ENCODE measurements at places on chromosomes 4 and X.
A peak's percentile ranks its signal among the peaks of the same experiment; 100 is the strongest.

DNA sequence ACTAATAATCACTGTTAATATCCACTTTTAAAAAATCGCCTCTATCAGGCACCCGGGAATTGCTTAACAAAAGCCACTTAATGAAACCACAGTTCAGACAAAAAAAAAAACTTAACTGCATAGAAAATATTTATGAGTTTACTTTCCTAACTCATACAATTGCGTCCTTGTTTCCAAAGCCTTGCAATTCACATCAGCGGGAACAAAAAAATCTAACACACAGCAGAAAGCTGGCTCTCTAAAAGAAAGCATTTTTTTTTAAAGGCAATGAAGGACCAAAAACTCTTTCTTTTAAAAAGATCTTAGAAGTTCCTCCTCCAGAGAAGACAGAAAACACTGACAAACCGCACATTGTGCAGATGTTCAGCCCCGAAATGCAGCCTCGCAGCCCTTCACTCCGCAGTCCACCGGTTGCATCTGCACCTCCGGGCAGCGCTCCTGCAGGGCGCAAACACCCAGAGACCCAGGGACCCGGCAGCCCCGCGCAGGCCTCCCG, 812 bp downstream of the FAT1 start:
- DNase-seq: no peak

DNA sequence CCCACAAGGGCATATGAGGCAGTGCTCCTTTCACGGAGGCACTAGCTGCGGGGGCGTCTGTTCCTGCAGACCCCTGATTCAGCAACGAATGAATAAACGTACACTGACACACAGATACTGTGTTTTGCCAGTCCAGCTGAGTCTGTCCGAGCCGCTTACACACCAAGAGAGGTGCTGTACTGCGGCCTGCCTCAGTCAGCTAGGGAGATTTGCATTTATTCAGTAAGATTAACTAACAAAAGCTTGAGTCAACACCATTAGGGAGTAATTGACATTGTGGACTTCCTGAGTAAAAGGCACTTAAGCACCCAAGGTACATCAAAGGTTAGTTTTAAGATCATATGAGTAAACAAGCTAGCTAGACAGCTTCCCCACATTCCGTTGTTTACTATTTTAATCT, 31.0 kb upstream of the BEX4 start:
- DNase-seq: no peak

- DNase-seq: no peak
Measured at GRCh38 chr4:149247164-149247563, 568.5 kb downstream of the IQCM start.

DNA sequence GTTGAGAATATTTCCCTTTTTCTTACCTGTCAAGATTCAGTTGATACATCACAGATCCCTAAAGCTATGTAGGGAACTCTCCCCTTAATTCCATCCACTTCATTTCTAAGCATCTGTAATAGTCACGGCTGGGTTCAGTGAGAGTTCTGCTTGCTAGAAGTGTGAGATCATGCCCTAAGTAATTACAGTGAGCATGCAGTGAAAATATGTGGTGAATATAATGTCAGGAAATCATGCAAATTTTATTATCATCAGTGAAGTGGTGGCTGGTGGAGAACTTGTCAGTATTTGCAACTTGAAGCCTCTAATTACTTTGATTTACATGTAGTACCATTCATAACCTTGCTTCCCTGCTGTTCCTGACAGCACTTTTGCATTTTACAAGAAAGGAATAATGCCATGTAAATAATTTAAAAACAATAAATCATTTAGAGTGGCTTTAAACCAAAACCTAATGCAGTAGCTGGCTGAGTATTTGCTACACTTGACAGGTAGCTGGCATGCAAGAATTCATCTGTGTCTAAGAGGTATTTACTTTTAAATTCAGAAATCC, 28.3 kb upstream of the CFAP299 start:
- no peak for DNase-seq

DNA sequence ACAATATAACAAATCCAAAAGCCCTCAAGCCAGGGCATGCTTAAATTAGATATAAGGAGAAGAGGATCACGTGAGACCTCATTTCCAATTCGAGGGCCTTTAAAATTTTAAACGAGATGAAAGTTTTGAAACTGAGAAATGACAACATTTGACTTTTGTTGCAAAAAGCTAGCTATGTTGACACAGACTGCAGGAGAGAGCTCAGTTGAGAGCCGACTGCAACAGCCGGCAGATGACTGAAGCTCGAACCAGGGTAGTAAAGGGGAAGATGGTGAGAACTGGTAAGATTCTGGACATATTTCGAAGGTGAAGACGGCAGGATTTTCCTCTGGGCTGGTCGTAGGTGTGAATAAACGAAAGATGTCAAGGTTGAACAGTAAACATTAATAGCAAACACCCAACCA, 773 bp downstream of the PRMT9 start:
- peak; percentile 9 for DNase-seq

DNA sequence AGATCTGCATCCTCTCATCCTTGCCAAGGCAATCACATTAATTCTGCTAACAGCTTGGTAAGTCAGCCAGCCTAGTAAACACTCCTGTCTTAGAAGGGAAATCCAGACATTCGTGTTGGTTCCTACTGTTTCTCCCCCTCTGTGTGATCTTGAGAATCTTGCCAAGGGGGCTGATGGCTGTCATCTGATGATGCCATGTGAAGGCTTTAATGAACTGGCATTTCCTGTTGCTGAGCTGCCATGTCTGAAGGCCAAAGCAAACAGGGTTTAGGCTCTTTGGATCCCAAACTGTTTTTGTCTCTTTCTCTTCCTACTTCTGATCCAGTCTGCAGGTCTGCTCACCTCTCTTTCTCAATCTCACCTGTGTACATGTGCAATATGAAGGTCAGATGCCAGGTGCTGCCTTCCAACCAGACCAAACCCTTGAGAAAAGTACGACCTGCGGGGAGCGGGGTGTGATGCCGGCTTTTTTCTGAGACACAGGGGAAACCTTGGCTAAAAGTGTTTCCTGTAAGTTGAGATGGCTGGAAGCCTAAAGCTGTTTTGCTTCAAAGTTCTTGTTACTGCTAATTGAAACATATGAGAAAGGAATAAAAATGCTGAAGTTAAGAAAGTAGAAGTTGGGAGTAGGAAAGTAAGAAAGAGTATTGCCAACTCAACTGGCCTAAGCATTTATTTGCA, 532.9 kb downstream of the ANKRD50 start:
- no peak for DNase-seq

DNA sequence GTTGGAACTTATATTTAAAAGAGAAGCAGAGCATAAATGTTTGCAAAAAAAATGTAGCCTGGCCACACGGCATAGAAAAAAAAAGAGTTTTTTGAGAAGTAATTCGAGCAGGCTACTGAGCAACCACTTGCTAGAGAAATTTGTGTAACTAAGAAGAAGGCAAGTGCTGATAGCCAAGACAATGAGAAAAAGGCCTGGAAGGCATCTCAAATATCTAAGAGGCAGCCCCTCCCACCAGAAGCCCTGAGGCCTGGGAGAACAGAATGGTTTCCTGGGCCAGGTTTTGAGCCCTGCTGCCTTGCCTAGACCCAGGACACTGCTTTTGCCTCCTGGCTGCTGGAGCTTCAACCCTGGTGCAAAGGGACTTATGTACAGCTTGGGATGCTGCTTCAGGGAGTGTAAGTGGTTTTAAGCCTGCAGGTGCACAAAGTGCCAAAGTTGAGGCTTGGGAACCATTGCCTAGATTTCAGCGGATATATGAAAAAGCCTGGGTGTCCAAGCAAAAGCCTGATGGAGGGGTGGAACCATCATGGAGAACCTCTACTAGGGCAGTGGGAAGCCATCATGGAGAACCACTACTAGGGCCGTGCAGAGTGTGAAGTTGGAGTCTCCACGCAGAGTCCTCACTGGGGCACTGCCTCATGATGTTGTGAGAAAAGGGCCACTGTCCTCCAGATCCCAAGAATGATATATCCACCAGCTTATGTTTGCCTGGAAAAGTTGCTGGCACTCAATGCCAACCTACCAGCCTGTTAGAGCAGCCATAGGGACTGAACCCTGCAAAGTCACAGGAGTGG, 9.7 kb downstream of the TECRL start:
- no peak for DNase-seq

DNA sequence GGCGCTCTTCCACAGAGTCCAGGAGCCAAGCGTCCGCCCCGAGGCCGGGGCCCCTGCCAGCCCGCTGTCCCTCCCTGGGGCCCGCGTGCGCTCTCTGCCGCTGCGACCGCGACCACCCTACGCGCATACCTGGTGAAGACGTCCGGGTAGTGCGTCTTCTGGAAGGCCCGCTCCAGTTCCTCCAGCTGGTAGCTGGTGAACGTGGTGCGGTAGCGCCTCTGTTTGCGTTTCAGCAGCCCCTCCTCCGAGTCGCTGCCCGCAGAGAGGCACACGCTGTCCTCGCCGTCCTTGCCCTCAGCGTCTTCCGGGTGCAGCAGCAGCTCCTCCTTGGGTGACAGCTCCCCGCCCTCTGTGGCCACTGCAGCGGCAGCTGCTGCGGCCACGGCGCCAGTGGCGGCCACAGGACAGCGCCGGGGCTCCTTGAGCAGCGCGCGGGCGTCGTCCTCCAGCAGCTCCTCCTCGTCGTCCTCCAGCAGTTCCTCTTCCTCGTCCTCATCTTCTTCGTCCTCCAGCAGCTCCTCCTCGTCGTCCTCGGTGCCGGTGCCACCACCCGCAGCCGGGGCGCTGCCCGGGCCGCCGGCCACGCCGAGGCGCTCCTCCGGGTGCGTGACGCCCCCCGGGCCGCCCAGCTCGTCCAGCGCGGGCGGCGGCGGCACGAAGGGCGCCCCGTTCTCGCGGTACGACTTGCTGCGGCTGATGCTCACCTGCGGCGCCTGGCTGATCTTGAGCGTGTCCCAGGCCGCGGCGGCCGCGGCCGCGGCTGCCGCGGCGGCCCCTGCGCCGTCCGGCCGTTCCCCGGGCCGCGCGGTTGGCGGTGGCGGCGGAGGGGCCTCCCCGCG, 2.8 kb downstream of the ARX start:
- DNase-seq: no peak

GRCh38 chr4:140250989-140251552, 97.1 kb upstream of the MAML3 start:
- DNase-seq: no peak

- DNase-seq: no peak
Measured at GRCh38 chr4:633406-633805, 8.0 kb downstream of the PDE6B start.

DNA sequence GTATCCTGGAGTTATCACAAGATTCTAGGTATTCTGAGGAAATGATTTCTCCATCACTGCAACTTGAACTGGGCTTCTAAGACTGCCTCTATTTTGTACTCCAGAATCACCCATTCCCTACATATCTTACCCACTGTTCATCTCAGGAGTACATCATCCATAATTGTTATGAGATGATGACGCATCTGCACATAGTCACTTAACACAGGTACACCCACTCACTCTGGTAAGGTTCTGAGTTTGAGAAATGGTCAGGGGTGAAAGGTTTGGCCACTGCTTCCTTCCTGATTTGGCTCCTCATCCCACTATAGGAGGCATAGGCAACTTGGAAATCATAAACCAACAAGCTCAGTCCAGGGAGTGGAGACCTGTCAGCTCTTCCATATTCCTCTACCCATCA, 143.9 kb downstream of the GLRA2 start:
- DNase-seq: no peak

GRCh38 chr4:77360451-77360850, 203.4 kb downstream of the CCNG2 start:
- no peak for DNase-seq

- no peak for DNase-seq
Measured at GRCh38 chrX:47933946-47934345, 69.8 kb downstream of the ZNF182 start.

DNA sequence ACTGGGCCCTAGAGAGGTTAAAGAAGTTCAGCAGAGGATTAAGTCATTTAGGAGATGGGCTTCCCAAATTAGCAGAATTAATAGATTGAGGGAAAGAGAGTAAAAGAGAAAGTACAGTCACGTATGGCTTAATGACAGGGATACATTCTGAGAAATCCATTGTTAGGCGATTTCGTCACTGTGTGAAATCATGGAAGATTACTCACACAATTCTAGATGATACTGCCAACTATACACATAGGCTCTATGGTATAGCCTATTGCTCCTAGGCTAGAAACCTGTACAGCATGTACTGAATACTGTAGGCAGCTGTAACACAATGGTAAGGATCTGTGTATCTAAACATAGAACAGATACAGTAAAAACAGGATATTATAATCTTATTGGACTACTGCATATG, 180.6 kb downstream of the RNF150 start:
- DNase-seq: no peak

DNA sequence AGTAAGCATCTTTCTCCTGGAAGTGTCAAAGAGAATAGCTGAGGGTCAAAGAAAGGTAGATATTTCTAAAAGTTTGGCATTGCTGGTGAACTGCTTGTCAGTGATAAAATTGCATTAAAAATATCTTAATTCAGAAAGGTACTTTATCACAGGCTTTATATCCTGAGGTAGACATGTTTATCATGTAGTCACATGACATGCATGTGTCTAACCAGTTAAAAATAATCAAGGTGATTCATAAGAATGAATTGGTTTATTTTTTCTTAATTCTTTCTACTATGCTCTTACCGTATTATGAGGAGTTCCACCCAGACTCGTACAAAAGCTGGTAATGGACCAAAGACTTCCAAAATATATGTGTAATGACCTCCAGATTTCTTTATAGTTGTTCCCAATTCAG, 6.1 kb downstream of the SLC7A11 start:
- no peak for DNase-seq

DNA sequence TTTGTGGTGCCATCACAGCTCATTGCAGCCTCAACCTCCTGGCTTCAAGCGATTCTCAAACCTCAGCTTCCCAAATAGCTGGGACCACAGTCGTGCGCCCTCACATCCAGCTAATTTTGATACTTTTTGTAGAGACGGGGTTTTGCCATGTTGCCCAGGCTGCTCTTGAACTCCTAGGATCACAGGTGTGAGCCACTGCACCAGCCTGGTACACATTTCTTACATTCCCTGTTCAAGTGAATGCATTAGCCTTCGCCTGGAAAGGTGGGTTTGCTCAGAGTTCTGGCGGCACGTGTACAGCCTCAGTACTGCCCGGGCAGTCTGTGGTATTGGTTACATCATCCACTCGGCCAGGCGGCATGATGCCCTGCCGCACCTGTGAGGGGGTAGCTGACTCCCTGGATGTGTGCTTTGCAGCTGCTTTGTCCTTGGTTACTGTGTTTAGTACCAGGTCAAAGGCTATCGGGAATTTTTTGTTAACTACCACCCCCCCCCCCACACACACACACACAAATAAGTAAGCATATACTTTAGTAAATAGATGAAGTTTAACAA, 57.1 kb downstream of the TNIP2 start:
- DNase-seq: no peak
